ENCODE measurements at places on chromosomes 5 and 9.

DNA sequence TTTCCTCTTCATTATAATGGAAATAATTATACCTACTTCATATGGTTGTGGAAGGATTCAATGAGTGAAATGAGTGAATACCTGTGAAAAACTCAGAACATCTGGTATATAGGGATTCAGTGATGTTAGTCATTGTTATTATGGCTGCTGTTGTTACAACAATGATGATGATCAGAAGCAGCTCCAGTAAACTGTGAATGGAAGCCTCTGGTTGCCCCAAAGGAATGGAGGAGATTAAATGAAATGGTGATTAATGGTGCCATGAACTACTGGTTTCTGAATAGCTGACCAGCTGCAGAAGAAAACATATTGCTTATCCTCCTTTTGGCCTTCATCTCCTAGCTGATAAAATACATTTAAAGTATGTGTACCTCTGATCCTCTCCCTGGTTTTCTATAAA is 372.0 kb downstream of the ARHGEF28 start:
- DNase-seq = no peak

DNA sequence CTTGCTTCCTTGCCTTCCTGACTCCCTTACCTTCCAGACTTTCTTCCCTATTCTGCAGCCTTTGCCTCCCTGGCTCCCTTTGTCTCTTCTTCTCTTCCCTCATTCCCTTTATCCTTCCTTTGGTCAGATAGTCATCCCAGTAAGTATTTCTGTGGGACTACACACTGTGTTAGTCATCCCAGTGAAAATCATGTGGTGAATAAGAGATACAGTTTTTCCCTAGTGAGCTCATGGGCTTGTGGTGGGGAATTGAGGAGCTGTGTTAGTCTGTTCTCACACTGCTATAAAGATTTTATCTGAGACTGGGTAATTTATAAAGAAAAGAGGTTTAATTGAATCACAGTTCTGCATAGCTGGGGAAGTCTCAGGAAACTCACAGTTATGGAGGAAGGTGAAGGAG is 109.8 kb upstream of the EDIL3 start:
- no peak for DNase-seq

DNA sequence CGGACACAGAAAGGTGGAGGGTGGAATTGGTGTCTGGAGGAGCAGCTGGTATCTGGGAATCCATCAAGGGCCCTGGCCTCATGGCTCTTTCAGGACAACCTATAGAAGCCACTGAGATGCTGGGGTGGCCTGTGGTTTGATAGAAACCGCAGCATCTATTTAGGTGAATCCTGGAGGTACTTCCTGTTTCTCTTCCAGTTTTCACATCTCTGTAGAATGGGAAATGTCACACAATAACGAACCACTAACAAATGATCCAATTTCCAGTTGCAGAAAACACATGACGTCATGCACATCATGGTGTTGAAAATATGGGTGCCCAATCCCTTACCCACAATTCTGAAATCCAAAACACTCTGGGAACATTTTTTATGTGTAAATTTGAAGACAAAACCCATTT is 52.2 kb downstream of the ROPN1L start:
- no peak for DNase-seq

- no peak for DNase-seq
These were observed 1.2 kb downstream of the MAPK9 start for GRCh38 chr5:180290568-180291233.

DNA sequence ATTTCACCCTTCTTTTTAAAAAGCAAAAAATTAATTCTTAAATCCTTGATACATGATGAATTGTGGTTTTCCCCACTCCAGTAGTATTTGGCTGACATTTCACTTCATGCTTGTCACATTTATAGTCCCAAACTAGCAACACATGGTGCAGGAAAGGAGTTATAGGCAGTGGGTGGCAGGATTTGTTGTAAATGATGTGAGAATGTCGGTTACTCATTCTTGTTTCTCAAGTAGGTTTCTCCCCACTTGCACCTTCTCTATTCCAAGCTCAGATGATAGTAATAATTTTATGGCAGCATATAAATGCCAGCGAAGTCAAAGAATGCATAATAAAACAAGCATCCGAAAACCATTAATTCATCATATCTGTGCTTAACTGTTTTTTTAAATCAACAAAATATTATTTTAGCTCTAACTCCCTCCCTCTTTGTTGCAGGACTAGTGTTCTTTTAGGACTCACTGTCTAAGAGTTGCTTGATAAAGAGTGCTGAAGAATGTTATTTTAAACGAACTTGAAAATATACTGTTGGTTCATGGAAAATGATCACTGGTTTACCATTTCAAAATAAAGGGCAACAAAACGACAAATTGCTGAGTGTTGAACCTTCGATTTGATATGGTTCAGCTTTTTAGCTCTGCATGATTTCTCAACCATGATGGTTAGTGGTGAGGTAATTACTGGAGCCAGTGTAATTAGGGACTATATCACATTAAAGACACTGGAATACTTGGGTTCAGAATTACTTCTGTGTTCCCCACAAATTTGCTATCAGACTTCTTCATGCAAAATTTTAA is 88.1 kb upstream of the ADAMTSL1 start:
- DNase-seq = no peak

- no peak for DNase-seq
These were observed 45.9 kb upstream of the FST start for GRCh38 chr5:53434541-53434940.

DNA sequence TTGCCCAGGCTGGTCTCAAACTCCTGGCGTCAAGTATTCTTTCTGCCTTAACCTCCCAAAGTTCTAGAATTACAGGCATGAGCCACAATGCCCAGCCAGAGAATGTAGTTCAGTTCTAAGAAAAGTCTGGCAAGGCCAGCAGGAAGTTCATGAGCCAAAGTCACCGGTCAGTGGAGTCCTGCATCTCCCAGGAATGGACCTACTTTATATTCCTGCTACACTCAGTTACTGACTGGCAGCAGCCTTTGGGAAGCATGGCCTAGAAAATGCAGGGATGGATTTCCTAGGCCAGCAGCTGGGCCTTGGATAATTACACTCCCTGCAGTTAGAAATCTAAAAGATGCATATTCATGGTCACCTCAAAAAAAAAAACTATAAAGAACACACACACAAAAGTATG is 135.7 kb downstream of the CAAP1 start:
- no peak for DNase-seq

DNA sequence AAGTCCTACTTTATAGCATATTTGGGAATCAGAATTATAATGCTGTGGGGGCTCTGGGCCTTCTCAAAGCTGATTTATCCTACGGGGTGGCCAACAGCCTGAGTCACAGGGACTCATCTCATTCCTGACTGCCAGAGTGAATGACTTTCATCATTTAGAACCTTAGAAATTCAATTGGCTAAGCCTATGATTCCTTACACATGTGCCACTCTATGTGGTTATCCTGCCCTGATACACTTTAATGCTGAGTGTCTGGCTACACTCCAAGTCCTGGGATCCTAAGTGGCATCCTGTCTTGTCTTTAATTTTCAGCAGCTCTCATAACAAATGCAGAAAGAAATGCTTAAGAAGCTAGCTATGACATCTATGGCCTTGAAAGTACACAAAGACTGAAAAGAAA is 75.2 kb upstream of the FREM1 start:
- no peak for DNase-seq

DNA sequence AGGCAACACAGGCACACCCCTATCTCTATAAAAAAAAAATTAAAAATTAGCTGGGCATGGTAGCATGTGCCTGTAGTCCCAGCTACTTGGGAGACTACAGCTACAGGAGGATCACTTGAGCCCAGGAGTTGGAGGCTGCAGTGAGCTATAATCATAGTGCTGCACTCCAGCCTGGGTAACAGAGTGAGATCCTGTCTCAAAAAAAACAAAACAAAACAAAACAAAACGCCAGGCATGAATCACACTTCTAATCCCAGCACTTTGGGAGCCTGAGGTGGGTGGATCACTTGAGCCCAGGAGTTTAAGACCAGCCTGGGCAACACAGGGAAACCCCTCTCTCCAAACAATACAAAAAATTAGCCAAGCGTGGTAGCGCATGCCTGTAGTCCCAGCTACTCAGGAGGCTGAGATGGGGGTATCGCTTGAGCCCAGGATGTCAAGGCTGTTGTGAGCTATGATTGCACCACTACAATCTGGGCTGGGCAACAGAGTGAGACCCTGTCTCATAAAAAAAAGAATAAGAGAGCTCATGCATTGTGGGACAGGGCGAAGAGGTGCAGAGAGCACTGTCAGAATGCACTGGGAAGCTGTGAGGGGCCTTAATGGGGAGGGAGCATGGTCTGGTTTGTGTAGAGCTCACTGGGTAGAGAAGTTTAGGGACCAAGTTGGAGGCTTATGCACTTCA is 8.4 kb upstream of the SAP30L start:
- no peak for DNase-seq

GRCh38 chr9:14221558-14221957 is 92.4 kb downstream of the NFIB start:
- no peak for DNase-seq

DNA sequence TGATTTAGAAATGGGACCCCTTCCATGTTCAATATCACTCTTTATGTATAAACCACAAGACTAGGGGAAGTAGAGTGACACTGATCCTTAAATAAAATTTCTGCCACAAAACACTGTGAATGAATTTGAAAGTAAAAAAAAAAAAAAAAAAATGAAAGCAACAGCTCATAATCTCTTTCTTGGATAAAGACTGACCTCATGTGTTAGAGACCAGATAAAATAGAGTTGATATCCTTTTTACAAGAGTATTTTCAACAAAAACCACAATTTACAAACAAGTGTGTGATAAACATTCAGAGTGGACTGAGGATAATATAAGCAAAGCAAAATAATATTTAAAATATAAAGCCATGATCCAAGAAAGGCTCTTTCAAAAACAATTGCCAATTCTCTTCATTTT is 180.2 kb downstream of the FBXL17 start:
- DNase-seq = no peak

GRCh38 chr9:20552874-20553557 is 69.3 kb downstream of the MLLT3 start:
- peak; percentile 25 for DNase-seq

- DNase-seq = no peak
These were observed 235.7 kb downstream of the ICE1 start for GRCh38 chr5:5658226-5658625.

GRCh38 chr9:89668216-89668865 is 63.5 kb downstream of the GADD45G start:
- DNase-seq = no peak

- DNase-seq = no peak
These were observed 291.8 kb upstream of the ACTBL2 start for GRCh38 chr5:57774439-57774838.

GRCh38 chr9:107624234-107624948 is 134.8 kb upstream of the KLF4 start:
- no peak for DNase-seq

GRCh38 chr5:98627121-98627520 is 146.3 kb upstream of the RGMB start:
- no peak for DNase-seq

GRCh38 chr5:128380337-128380736 is 157.7 kb downstream of the FBN2 start:
- no peak for DNase-seq

DNA sequence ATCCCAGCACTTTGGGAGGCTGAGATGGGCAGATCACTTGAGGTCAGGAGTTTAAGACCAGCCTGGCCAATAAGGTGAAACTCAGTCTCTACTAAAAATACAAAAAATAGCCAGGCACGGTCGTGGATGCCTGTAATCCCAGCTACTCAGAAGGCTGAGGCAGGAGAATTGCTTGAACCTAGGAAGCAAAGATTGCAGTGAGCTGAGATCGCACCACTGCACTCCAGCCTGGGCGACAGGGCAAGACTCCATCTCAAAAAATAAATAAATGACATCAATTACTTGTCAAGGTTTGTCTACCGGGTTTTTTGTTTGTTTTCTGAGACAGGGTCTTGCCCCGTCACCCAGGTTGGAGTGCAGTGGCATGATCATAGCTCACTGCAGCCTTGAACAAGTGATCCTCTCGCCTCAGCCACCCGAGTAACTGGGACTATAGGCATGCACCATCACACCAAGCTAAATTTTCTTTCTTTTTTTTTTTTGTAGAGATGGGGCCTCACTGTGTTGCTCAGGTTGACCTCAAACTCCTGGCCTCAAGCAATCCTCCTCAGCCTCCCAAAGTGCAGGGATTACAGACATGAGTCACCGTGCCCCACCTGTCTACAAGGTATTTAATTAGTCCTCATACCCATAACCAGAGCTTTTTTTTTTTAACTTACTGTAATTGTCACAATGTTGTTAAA is 64.9 kb downstream of the SUSD1 start:
- no peak for DNase-seq

GRCh38 chr5:114208120-114208519 is 153.8 kb upstream of the KCNN2 start:
- DNase-seq = no peak

DNA sequence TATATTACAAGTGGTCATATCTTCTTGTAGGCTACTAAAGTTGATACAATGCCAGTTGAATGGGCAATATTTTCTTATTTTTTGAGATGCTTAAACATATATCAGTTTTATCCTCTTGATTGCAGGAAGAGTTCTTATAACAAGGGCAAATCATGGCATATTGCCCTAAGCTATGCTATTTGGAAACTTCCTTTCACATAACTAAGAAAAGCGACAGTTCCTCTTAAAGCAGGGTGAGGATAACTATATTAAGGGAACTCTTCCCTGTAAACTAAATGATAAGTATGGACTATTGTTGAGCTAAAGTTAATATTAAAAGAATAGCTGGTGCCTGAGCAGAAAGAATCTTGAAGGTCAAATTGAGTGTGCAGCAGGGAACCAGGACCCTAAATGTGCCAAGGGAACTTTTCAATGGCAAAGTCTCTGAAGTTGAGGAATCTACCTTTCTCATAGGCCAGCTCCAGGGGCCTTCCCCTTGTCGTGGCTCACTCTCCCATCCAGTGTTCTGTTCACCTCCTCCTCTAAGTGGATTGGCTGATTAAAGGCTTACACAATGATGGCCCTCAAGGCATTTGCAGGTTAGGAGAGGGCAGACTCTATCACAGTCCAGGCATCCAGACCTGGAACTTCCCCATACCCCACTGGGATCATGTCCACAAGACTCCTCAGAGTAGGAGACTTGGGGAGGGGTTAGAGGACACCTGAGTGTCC is 26.8 kb downstream of the FYB1 start:
- no peak for DNase-seq

GRCh38 chr5:100709771-100710170 is 174.6 kb downstream of the FAM174A start:
- DNase-seq = no peak

GRCh38 chr9:132631685-132632084 is 38.1 kb downstream of the DDX31 start:
- no peak for DNase-seq

- no peak for DNase-seq
These were observed 18.8 kb downstream of the SH3PXD2B start for GRCh38 chr5:172435362-172436077.

- DNase-seq = no peak
These were observed 71.3 kb downstream of the HRH2 start for GRCh38 chr5:175728885-175729828.

DNA sequence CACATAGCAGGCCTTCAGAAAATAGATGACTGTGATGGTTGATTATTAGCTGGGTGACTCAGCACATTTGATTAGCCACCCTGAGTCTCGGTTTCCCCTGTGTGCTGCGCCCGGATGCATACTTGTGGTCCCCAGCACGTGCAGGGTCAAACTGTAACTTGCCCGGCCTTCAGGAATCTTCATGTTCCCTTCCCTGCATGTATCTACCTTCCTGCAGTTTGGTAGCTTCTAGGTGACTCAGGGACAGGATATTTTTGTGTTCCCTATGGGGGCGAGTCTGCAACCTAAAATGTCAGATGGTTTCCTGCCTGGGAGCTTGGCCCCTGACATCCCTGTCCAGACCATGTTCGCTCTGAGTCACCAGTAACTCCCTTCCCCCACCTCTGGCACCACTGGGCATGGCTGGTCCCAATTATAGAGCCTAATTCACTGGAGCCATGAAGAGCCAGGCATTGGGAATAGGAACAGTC is 13.2 kb downstream of the PTGS1 start:
- no peak for DNase-seq

All from CD4-positive, alpha-beta T cell treated with Interleukin-4 for 1 hour (primary cell).